ENCODE measurements at places on chromosomes 1 and 21. TPM values are rescaled to one million over a fixed set of nuclear protein-coding genes. Genes with fewer than 3 reads are reported as not detected.

The CNKSR1 gene
- total RNA-seq: not detected

The SLC9C2 gene
- total RNA-seq: not detected

The HRNR gene
- not detected for total RNA-seq

The FCRL2 gene
- total RNA-seq: not detected

The NHLH1 gene
- 0.19 TPM for total RNA-seq

The PDZK1 gene
- 0.33 TPM for total RNA-seq

The C1QA gene
- not detected for total RNA-seq

The HSD17B7 gene
- total RNA-seq: 11.4 TPM

The STPG1 gene
- total RNA-seq: 4.6 TPM

The MIXL1 gene
- total RNA-seq: not detected

The GRIK1 gene
- not detected for total RNA-seq

The SPRR2A gene
- total RNA-seq: not detected

The FCER1G gene
- total RNA-seq: not detected

The EXTL2 gene
- total RNA-seq: 25.8 TPM

The PIGP gene
- total RNA-seq: 4.2 TPM

The TSPAN2 gene
- 1.5 TPM for total RNA-seq

The KLHL20 gene
- total RNA-seq: 36.6 TPM

The MCOLN3 gene
- under 0.01 TPM for total RNA-seq

The APCS gene
- total RNA-seq: not detected

The GUCA2A gene
- total RNA-seq: not detected

The S100A9 gene
- total RNA-seq: not detected

The PROK1 gene
- total RNA-seq: not detected

The LCE1B gene
- total RNA-seq: not detected

The OR10Z1 gene
- total RNA-seq: not detected

The COL8A2 gene
- total RNA-seq: 2.4 TPM

The TRIM62 gene
- 4.6 TPM for total RNA-seq

The CD1D gene
- total RNA-seq: 0.10 TPM

The GLIS1 gene
- not detected for total RNA-seq

The CHIA gene
- total RNA-seq: not detected

The INKA2 gene
- 5.6 TPM for total RNA-seq

The PTCH2 gene
- total RNA-seq: under 0.01 TPM

The CD101 gene
- total RNA-seq: 0.10 TPM

The ORC1 gene
- total RNA-seq: 11.5 TPM

The CFHR1 gene
- 0.48 TPM for total RNA-seq

The SPATA21 gene
- not detected for total RNA-seq

Measured in vein endothelial cell (primary cell).